ENCODE measurements at places on chromosomes 3 and 15.

GRCh38 chr3:39414421-39414907, 7.9 kb downstream of the RPSA start:
- DNase-seq: no peak

GRCh38 chr3:176785171-176785570, 412.1 kb downstream of the TBL1XR1 start:
- no peak for DNase-seq

GRCh38 chr3:187025254-187025655, 94.9 kb downstream of the ST6GAL1 start:
- no peak for DNase-seq

- DNase-seq: no peak
Measured at GRCh38 chr3:189355115-189355480, 183.3 kb downstream of the TPRG1 start.

- DNase-seq: no peak
Measured at GRCh38 chr3:26838026-26838425, 215.5 kb downstream of the LRRC3B start.

DNA sequence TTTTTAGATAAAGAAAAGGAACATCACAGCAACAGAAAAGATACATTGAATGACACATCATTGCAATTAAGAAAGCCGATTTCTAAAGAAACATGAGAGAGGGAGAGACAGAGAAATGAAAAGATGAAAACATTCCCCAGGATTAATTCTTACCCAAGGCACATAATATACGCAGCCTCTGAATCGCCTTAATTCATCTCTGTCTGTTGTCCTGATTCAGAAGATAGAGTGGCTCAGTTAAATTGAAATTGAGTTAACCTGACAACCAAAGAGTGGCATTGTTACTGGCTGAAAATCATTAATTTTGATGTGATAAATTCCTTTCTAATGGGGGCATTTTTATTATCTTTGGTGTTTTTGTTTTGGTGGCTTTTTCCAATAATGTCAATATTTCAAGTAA, 701.9 kb downstream of the EDEM1 start:
- DNase-seq: no peak

DNA sequence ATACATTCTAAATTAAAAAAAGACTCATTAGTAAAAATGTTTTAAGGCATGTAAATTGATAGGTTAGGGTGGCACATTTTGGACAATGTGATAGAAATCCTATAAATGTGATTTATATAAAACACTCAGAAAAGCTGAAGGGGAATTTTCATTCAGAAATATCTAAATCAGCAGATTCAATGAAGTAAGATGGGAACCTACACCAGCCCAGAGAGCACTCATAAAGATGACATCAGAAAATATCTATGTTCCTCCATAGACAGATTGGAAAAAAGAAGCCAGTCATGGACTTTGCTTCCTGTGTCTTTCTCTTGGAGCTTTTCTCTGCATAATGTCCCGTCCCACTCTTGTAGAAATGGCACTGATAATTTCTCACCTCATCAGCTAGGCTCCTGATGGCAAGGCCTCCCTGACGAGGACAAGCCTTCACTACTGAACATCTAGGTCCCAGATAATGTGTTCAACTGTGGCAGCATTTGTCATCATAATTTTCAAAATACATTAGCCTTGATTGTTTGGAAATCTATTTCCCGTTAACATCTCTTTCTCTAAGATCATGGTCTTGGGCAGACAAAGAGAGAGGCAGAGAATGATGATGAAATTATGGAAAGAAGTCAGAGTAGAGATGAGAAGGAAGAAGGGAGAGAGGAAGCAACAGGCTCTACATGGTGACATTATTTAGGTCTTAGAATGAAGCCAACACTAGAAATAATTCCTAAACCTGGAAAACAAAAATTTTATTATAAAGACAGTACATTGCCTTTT, 354.4 kb downstream of the NTRK3 start:
- no peak for DNase-seq

- DNase-seq: no peak
Measured at GRCh38 chr3:115062009-115062408, 85.1 kb downstream of the ZBTB20 start.

- no peak for DNase-seq
Measured at GRCh38 chr3:178491751-178492150, 44.5 kb upstream of the KCNMB2 start.

DNA sequence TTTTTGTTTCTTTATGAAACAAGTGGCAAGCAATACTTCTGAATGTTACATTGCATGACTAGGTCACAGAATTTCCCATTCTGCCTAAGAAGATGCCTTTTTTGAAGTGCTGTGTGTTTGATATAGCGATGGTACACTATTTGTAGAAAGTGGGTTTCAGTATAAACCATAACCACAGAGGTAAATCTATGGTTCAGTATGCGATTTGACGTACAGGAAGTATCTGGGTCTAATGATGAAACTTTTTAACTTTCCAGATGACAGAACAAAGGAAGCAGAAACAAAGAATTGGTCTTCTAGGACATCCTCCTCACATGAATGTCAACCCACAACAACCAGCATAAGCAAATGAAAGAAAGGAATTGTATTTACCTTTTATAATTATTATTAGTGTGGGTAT, 133.4 kb upstream of the BHLHE40 start:
- no peak for DNase-seq

- DNase-seq: no peak
Measured at GRCh38 chr15:52086011-52086786, 26.4 kb downstream of the BCL2L10 start.

- no peak for DNase-seq
Measured at GRCh38 chr15:101852356-101852755, 40.4 kb downstream of the OR4F15 start.

GRCh38 chr3:162262129-162262528, 765.5 kb downstream of the OTOL1 start:
- DNase-seq: no peak

- DNase-seq: peak; percentile 26
Measured at GRCh38 chr3:56758539-56758981, 43.2 kb downstream of the ARHGEF3 start.

- DNase-seq: no peak
Measured at GRCh38 chr15:70272565-70273355, 175.0 kb upstream of the TLE3 start.

- DNase-seq: no peak
Measured at GRCh38 chr3:197337656-197338055, 39.2 kb upstream of the DLG1 start.

DNA sequence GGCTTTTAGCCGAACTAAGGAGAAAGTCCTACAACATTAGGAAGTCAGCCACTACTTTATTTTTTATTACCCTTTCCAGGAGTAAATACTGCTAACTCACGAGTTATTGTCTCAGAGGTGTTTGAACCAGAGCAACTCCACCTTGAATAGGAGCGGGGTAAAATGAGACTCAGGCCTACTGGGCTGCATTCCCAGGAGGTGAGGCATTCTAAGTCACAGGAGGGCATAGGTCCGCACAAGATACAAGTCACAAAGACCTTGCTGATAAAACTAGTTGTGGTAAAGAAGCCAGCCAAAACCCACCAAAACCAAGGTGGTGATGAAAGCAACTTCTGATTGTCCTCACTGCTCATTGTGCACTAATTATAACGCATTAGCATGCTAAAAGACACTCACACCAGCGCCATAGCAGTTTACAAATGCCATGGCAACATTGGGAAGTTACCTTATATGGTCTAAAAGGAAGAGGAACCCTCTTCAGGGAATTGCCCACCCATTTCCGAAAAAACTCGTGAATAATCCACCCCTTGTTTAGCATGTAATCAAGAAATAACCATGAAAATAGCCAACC, 555.9 kb downstream of the IGSF11 start:
- no peak for DNase-seq

DNA sequence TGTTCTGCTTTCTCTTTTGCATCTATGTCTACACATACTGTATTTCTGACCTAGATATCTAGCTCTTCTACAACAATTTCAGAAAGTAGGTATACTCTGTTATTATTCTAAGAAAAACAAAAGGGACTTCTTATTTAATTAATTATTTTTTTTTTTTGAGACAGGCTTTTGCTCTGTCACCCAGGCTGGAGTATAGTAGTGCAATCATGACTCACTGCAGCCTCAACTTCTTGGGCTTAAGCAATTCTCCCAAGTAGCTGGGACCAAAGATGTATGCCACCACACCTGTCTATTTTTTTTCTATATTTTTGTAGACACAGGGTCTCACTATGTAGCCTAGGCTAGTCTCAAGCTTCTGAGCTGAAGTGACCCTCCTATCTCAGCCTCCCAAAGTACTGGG, 130.6 kb downstream of the MBNL1 start:
- no peak for DNase-seq

DNA sequence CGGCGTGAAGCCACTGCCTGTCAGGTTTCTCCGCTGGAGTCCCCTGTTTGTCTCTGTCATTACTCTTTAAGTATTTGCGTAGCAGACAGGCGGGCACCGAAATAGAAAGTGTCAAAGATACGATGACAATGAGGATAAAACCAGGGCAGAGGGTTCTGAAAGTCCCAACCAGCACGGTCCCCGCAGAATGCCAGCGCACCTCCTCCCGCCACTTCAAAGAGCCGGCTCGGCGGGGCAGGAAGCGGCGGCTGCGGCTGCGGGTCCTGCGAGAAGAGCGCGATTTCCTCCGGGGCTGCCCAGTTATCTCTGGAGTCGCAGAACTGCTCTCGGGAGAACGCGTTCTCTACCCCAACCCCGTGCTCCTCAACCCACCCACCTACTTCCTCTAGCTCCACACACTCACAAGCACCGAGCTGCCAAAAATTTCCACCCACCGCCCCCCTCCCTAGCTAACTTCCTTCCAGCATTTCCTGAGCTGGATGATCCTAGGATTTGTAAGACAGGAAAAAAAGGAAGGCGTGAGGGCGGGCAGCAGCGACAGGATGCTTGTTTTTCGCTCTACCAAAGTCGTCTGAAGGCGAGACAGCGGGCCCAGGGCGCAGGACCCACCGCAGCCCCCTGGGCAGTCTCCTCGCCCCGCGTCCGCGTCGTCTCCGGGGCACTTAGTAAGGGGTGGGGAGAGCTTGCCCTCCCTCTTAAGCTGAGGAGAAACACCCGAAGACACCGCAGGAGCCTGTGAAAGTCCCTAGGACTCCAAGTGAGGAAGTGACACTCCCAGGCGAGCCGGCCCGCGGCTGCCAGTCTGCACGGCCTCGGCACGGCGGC, at the start of gene ARHGAP31:
ARHGAP31 (plus strand) TSS at position 513 of the 825 bp plus-strand sequence. CDS start 522 bp downstream, outside the sequence.
- DNase-seq: peak; percentile 65

GRCh38 chr3:127151992-127152650, 40.8 kb upstream of the PRR23E start:
- no peak for DNase-seq

GRCh38 chr3:45198264-45199260, 27.5 kb downstream of the TMEM158 start:
- no peak for DNase-seq

DNA sequence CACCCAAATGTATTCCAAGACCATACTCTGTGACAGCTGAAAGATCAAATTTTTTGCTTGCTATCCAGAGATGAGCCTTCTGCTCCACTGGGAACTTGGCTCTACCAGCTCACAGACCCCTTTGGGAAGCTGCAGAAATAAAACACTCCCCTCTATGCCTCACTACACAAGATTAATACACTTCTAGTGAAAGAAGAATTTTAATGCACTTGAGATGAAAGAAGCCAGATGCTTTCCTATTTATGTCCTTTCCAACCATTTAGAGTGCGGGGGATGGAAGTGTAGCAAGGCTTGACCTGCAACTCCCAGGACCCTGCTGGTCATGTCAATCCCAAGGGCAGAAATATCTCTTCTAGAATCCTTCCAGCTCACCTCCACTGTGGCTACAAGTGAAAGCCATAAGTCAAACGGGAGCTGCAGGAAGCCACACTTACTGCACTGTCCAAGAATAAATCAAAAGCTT, 34.7 kb downstream of the ANXA2 start:
- DNase-seq: no peak

DNA sequence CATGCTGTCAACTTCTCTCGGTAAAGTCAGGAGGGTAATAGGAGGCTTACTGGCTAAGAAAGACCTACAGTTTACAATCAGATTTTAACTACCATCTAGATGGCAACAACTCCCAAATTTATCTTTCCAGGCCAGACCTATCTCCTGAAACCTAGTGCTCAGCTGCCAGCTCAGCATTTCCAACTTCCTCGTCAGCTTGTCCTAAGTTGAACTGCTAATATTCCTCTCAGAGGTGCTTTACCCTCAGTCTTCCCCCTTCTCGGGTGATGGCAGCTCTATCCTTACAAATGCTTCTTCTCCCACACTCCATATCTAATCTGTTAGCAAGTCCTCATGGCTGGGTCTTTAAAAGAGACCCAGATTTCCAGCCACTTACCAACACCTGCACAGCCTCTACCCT, 36.9 kb upstream of the UBE2E2 start:
- no peak for DNase-seq

DNA sequence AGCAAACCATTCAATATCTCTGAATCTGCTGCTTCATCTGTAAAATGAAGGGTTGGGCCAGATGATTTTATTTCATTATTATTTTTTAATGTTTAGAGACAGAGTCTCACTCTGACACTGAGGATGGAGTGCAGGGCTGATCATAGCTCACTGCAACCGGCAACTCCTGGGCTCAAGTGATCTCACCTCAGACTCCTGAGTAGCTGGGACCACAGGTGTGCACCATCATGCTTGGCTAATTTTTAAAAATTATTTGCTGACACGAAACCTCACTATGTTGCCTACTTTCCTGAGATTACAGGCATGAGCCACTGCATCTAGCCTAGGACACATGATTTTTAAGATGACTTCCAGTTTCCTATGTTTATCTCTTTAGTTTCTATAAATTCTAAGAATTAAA, 105.8 kb downstream of the P3H2 start:
- no peak for DNase-seq

DNA sequence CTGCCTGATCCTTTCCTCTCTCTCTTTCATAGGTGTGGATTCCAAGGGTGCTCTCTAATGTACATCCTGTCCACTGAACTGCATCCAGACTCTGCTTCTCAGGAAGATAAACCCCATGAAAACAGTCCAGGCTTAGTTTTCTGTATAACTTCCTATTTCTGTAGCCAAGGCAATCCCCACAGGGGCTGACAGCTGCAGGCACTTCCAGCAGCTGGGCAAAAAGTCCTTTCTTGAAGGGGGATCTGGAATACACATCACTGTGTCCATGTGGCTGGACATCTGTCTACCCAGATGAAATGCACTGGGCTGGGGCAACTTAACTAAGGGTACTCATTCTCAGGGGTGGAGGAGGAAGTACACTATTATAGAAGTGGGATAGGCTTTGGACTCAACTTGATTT, 72.2 kb downstream of the NR1D2 start:
- DNase-seq: no peak

- no peak for DNase-seq
Measured at GRCh38 chr3:1190569-1190968, 97.7 kb downstream of the CNTN6 start.

- DNase-seq: peak; percentile 68
Measured at GRCh38 chr3:194254040-194254439, 97.1 kb downstream of the CPN2 start.
